ENCODE measurements at places on chromosomes 1 and 21.

DNA sequence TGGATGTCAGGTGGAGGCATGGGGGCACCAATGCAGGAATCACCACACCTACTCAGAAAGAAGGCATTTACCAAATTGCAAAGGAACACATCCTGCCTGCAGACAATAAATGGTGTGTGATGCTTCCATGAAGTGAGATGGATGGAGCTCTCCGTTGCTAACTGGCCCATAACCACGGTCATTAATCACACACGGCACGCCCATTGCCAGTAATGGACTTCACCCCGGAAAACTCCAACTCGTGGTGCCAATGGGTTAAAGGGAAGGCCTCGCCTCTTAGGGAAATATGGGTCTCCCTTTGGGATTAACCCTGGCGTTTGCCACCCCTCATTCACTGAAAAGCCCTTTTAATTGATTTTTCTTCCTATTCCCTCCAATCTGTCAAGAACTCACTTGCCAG, 443.1 kb upstream of the DAB1 start:
- DNase-seq, result no peak

GRCh38 chr1:154577346-154578057, 9.9 kb downstream of the CHRNB2 start:
- DNase-seq, result no peak

DNA sequence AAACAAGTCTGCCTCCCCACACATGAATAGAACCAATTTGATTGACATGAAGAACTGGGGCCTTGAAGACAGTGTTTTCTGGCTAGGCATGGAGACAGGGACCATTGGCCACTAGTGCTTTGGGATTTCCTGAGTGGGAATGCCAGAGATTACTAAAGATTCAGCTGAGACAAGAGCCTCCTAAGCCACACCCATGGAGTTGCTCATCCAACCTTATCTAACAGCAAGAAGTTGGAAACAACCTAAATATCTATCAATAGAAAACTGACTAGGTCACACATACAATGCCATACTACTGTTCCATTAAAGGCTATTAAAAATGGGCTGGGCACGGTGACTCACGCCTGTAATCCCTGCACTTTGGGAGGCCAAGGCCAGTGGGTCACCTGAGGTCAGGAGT, 184.1 kb downstream of the ZBTB18 start:
- no peak for DNase-seq

DNA sequence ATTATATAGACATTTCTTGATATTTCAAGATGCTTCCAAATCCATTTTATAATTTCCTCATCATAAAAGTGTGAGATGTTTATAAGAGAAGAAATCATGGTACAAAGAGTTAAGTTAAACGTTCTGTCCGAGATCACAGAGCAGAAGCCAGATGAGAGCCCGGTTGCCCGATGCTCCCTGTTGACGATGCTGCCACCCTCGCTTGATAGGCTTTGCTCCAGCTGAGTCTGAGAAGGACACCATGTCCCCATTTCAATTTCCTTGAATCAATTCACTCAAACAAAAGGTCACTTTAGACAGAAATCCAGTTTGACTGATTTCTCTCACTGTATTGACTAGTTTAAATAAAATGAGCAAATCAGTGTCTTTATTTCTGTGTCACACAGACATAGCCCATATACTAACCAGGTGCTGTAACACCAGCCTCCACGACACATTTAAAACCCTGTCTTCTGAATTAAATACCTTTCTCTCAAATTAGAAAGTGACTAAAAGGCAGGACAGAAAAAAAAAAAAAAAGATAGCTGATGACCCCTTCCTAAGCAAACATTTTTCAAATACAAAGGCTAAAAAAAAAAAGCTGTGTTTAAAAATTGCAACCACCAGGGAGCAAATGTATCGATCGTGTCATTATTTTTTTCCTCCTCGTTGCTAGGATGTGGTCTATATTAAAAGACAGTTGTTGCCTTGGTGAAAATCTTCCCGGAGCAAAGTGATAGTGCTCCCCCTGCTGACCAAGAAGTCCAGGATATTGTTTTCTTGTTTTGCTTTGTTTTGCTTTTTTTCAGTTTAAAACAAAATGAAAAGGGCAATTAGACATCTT, 35.2 kb downstream of the DNASE2B start:
- DNase-seq, result no peak

DNA sequence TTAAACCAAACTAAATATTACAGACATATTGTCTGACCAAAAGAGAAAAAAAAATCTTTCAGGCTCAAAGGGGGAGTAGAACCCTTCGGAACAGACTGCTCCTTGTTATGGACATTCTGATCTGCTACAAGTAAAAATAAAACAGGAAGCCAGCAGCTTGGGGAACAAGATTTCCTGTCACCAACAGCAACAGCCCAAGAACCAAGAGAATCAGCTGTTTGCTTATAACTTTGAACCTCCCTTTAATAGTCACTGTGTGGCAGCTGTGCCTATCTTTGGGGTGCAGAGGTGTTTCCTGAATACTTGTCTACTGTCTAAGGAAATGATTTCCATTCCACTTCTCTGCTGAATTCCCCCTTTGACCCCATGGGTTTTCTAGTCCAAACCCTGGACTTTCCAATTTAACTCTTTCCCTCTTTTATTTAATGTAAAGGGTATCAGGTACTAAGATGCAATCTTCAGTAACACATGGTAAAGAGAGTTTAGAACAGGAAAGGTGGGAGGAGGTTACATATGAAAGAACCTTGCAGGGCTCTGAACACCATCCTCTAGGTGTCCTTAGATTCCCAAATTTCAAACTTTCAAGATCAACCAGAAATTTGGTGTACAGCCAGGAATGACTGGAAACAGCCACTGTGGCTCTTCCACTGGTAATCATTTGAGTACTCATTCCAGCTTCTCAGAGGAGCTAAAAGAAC, 38.6 kb downstream of the GPR3 start:
- no peak for DNase-seq

GRCh38 chr1:52057255-52057654, 1.2 kb downstream of the BTF3L4 start:
- no peak for DNase-seq

DNA sequence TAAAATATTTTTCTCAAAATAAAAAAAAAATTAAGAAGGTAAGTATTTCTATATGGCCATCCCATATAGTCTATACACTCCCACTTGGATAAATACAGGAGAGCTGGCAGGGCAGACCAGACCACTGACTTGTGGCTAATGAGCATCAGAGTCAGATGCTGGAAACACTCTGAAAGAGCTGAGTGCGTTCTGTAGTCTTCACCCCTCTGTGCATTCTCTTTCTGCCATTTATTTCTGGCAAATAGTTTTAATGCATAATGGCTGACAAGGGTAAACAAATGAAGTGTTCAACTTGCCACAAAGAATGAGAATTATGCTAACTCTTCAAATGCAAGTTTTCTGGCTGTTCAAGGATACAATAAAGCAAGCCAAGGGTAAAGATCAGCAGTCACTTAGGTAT, 191.7 kb downstream of the TTLL7 start:
- no peak for DNase-seq

DNA sequence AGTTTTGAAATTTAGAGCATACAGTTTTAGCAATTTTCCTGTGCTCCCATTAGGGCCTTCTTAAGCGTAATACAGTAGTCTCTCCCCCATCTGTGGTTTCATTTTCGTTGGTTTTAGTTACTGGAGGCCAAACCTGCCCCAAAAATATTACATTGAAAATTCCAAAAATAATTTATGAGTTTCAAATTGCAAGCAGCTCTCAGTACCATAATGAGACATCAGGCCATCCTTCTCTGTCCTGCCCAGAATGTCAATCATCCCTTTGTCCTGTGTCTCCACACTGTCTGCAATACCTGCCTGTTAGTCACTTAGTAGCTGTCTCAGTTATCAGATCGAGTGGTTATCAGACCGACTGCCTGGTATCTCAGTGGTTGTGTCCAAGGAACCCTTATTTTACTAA, 45.4 kb downstream of the ADSS2 start:
- DNase-seq, result no peak

DNA sequence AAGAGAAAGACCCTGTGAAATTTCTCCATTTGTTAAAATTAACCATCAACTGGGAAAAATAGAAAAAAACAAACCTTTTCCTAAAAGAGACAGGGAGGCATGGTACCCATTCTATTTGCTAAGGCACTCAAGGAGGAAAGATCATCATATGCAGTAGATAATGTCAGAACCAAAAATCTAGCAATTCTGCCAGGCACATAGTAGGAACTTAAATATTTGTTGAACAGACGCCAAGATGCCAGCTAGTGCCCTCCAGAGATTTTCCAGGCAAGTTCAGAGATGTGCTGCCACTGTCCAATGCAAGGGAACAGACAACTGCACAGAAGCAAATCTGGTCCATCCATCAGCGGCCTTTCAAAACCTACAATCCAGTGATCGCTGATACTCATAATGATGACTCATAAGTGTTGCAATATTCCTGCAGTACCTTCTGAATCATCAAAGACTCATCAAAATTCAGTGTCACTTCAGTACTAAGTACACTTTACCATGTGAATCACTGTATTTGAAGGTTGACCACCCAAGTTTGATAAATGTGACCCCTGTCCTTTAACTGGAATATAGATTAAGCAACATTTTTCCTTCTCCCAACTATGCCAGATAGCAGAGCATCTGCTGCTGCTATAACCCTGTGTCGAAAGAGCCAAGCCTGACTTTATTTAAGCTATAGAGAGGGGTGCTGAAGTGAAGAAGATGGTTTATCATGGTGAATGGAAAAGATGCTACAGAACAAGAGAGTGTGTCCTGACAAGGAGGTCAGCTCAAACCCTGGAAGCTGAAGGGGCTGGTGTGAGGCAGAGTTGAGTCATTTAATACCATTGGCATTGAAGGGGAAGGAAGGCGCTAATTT, 99.1 kb downstream of the MT1HL1 start:
- DNase-seq, result no peak

DNA sequence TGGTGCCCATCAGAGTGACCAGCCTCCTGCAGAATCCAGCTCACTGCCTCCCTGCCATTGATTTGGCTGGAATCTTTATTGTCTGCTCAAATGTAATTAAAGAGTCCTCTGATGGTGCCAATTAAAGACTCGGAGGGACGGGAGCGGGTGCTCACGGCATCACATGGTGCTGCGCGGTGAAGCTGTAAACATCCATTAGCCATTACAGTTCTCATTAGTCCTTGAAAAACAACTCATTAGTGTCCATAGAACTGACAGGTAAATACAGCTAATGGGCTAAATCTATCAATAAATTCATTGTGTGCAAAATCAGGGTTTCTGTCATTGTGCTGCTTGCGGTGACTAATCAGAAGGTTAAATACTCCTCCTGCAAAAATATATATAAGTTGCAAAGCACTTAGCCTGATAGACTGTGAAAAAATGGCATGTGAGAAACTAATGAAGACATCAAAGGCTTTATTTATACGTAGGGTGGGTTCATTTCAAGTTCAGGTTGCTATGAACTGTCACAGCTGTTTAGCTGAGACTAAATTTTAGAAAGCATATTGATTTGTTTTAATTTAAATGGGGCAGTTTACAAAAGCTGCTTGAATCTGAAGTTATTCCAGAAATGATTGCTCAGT, 289.8 kb upstream of the POU3F1 start:
- DNase-seq, result no peak

DNA sequence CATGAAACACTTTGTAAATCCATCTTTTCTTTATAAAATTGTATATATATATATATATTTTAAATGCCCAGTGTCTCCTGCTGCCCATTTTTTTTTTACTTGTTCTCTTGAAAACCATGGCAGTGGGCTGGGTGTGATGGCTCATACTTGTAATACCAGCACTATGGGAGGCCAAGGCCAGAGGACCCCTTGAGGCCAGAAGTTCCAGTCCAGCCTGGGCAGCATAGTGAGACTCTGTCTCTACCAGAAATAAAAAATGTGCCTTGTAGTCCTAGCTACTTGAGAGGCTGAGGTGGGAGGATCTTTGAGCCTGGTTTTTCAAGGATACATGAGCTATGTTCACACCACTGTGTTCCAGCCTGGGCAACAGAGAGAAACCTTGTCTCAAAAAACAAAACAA, 62.2 kb downstream of the HS2ST1 start:
- DNase-seq, result no peak

DNA sequence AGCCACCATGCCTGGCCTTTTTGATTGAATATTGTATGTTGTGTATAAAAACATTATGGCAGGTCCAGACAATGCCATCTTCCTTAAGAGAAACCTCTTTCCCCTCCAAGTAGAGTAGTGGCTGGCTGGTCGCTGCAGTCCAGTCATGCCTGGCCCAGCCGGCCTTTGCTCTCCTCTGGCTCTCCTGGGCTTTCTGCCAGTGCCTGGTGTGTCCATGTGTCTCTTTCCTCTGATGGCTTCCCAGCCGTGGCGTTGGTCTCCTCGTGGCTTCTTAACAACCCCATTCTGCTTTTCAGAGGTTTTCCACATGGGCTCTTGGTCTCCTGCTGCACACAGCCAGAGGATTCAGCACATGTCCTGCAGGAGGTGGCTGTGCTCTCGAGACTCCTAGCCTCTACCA, 58.7 kb downstream of the DIP2A start:
- DNase-seq, result no peak

DNA sequence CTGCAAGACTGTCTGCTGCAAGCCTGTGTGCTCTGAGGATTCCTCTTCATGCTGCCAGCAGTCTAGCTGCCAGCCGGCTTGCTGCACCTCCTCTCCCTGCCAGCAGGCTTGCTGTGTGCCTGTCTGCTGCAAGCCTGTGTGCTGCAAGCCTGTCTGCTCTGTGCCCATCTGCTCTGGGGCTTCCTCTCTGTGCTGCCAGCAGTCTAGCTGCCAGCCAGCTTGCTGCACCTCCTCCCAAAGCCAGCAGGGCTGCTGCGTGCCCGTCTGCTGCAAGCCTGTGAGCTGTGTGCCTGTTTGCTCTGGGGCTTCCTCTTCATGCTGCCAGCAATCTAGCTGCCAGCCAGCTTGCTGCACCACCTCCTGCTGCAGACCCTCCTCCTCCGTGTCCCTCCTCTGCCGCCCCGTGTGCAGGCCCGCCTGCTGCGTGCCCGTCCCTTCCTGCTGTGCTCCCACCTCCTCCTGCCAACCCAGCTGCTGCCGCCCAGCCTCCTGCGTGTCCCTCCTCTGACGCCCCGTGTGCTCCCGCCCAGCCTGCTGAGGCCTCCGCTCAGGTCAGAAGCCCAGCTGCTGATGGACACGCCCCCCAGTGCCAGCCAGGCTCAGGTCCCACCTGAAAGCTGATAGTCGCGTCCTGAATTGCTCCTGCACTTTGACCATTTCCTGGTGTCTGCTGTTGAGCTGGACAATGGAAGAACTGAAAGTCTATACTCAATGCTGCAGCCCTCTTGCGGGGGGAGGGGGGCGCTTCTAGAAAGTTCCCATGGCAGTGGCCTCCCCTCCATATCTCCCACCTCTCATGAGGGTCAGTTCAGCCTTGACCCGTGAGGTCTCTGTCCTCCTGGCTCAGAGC, 1.2 kb downstream of the KRTAP10-4 start:
- no peak for DNase-seq

GRCh38 chr1:119714583-119714982, 2.8 kb downstream of the PHGDH start:
- DNase-seq, result no peak

GRCh38 chr1:11600836-11601235, 53.4 kb downstream of the FBXO2 start:
- no peak for DNase-seq

- DNase-seq, result no peak
Observed at GRCh38 chr1:18769140-18769539, 90.3 kb downstream of the TAS1R2 start.

DNA sequence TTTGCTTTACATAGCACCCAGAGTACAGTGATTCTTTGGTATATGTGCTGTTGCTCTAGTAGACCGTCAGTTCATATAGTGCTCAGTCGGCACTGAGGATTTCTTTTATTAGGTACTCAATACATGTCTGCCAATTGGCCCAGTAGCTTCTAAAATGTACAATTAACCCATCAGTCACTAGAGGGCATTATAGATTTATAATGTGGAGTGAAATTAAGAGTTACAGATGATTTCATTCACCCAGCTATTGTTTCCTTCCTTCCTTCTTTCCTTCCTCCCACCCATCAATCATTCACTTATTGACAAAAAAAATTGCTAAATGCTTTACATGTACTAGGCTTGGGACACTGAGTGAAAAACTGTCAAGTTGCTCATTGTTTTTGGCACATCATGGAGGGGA, 263.6 kb upstream of the USP24 start:
- no peak for DNase-seq

Measured in activated CD4-positive, alpha-beta T cell treated with anti-CD3 and anti-CD28 coated beads, Interleukin-2, amount 50 U/mL, for 24 hours (primary cell).